ENCODE measurements at places on chromosomes 5 and 9.

GRCh38 chr9:113317777-113318176 is 14.6 kb upstream of the RNF183 start:
- DNase-seq, result no peak

- no peak for DNase-seq
Measured at GRCh38 chr5:111194925-111195324, 29.3 kb upstream of the CAMK4 start.

DNA sequence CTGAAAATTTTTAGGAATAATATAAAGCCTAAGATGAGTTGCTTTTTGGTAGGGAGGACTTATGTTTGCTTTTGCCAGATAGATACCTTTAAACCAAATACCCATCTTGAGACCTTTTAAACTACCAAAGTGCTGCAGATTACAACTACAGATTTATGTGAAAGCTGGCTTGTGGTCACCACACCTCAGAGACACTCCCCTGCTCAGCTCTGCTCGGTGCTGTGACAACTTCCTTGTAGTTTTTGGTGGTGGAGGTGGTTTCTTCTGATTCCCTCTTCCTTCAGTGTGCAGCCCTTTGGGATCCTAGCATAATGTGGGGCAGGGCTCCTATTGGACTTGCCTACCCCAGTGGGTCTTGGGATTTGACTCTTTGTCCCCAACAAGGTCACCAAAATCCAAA is 29.2 kb downstream of the GARNL3 start:
- DNase-seq, result no peak

GRCh38 chr5:170355601-170356098 is 33.5 kb downstream of the KCNMB1 start:
- DNase-seq, result no peak

GRCh38 chr9:132804576-132805295 is 73.3 kb downstream of the AK8 start:
- no peak for DNase-seq

GRCh38 chr5:115599502-115599901 is 2.8 kb downstream of the TICAM2 start:
- peak; percentile 30 for DNase-seq
